NCI-H1417 treated with DMSO at 0.1 percent for 48 hours (cell line): ENCODE measurements at places on chromosomes 1 and 21.

DNA sequence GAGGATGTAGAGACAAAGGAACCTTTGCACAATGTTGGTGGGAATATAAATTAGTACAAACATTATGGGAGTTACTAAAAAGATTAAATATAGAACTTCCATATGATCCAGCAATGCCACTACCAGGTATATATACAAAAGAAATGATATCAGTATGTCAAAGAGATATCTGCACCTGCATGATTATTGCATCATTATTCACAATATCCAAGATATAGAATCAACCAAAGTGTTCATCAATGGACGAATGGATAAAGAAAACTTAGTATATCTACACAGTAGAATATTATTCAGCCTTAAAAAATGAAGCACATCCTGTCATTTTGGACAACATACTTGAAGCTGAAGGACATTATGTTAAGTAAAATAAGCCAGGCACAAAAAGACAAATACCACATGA is 61.8 kb upstream of the USH2A start:
- no peak for DNase-seq

DNA sequence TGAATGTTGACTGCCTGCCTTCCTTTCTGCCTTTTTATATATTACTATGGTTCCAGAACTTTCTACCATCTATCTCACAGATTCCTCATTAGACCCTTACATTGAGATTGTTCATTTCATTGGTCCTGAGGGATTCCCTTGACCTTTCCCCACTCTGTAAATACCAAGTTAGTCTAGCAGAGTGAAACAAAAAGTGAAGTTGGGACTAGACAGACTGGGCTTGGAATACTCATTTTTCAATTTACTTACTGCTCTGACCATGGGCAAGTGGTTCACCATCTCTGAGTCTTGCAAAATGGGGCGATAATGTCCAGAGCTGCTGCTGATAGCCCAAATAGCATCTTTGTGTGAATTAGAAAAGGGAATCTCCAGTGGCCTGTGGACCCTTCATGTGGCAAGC is 38.8 kb downstream of the XCL2 start:
- no peak for DNase-seq

- peak; percentile 11 for DNase-seq
Observed at GRCh38 chr1:119773711-119774241, 5.1 kb upstream of the HMGCS2 start.

- DNase-seq = no peak
Observed at GRCh38 chr1:115134850-115135480, 45.7 kb upstream of the TSPAN2 start.

GRCh38 chr1:171142416-171143385 is 42.4 kb upstream of the FMO2 start:
- DNase-seq = peak; percentile 2

DNA sequence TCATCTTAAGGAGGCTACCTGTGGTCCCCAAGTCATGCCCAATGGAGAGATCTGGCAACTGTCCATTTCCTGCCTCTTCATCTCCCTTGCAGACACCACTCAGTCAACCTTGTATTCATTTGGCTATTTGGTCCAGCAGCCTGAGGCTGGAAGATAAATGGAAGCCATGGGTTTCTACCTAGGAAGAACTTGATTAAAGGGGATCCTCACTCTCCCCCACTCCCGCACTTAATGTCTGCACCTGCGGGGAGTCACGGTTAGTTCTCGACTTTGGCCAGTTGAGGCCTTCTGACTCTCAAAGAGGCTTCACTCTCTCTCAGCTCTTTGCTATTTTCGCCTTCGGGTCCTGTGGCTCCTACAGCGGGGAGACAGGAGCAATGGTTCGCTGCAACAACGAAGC is 8.4 kb upstream of the ATXN7L2 start:
- DNase-seq = no peak

GRCh38 chr1:46516200-46516950 is 26.7 kb downstream of the DMBX1 start:
- DNase-seq = no peak

DNA sequence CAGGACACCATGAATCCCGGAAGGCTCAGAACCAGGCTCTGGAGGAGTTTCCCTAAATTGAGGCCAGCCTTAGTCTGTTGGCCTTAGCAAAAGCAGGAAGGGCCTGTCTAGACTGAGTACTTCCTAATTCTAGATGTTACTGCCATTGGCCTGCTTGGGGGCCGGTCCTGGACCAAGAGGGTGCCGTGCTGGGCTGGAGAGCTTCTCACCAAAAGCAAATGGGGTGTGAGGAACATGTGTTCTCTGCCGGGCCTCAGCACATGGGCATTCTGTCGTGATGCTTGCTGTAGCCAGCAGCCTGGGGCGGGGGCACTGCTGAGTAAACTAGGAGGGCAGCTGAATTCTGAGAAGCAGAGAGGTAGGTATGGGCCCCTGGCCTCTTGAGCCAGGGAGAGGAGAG is 35.7 kb upstream of the MAN1C1 start:
- DNase-seq = no peak

DNA sequence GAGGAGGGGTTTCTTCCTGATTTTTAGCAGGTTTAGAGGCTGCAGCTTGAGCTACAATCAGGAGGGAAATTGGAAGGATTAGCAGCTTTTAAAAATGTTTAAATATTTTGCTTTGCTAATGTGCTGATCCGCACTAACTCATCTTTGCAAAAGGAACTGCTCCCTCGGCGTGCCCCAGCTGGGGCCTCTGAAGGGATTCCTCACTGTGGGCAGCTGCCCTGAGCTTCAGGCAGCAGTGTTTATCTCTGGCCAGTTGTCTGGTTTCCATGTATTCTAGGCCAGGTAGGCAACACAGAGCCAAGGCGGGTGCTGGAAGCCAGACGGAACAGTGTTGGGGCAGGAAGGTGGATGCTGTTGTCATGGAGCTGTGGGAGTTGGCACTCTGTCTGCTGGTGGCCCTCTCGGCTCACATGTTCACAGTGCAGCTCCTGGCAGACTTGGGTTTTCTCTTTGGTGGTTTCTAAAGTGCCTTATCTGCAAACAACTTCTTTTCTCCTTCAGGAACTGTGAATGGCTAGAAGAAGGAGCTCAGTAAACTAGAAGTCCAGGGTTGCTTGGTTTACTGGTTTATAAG is 18.9 kb downstream of the NECAP2 start:
- no peak for DNase-seq

GRCh38 chr1:35340519-35340918 is 72.0 kb downstream of the ZMYM4 start:
- no peak for DNase-seq

- no peak for DNase-seq
Observed at GRCh38 chr1:206790502-206791250, 18.4 kb upstream of the IL10 start.

DNA sequence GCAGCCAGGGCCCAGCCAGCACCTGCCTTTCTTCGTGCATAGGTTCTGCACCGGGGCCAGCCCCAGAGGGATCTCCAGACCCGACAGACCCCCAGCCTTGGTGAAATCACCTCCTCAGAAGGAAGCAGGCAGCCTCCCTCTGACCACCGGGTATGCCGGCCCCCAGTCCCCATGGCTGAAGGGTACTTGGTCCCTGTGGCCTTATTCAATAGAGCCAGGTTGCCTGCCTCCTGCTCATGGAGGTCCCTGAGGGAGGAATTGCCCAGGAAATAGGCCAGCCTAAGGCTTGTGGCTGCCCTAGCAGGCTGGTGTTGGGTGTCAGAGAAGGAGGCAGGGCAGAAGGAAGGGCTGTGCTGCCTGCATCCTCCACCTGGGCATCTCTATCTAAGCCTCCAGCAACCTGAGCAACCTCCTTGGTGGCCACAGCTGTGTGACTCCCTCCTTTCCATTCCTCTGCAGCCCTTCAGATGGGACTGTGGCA is 338.2 kb upstream of the VAMP3 start:
- no peak for DNase-seq

GRCh38 chr1:145871994-145872924 is 13.4 kb upstream of the PIAS3 start:
- DNase-seq = no peak

DNA sequence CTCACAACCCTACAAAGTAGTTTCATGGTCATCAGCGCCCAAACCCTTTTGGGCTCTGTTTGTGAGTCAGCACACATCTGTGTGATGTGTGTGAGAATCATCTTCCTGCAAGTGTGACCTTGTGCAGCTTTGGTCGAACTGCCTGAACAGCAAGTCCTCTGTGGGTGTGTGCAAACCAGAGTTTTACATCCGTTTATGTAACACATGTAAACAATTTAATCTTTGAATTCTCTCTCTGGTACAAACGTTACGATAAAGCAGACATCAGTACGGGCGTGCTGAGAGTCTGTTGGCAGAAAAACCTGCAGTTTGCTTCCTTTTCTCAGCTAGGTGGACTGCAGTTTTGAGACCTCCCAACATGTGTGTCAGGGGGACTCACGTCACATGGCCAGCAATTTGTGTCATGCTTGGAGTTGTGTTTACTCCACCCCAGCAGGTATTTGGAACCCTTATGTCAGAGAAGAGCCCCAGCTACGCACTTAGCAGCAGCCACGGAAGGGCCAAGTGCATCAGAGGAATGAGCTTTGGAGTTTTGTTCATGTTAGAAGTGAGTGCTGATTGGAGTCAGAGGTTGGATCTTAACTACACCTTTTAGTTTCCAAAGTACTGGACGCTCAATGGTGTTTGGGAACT is 230.8 kb downstream of the PAPPA2 start:
- no peak for DNase-seq

GRCh38 chr1:37399205-37399604 is 75.2 kb upstream of the ZC3H12A start:
- no peak for DNase-seq

DNA sequence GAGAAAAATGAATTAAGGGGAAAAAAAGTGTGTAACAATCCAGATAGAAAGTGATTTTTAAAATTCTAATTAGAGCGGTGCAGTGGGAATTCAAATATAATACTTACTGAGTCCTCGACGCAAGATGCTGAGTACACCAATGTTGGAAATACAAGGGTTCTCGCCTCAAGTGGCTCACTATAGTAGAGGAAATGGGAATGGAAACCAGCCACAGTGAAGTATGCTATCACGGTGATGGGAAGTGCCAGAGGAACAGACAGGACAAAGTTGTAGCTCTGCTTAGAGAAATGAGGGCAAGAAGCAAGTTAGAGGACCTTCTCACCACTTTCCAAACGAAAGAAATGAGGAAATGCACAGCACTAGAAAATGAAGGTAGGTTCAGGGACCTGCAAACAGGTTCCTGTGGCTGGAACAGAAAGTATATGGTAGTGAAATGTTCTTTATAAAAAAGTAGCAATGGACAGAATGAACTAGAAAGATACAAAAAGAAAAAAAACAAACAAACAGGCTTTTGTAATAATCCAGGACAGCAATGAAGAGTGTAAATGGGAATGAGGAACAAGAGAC is 13.5 kb downstream of the EGLN1 start:
- DNase-seq = no peak

- DNase-seq = no peak
Observed at GRCh38 chr21:38267991-38268863, 11.4 kb downstream of the KCNJ15 start.

- no peak for DNase-seq
Observed at GRCh38 chr1:197210426-197210825, 57.6 kb upstream of the CRB1 start.

DNA sequence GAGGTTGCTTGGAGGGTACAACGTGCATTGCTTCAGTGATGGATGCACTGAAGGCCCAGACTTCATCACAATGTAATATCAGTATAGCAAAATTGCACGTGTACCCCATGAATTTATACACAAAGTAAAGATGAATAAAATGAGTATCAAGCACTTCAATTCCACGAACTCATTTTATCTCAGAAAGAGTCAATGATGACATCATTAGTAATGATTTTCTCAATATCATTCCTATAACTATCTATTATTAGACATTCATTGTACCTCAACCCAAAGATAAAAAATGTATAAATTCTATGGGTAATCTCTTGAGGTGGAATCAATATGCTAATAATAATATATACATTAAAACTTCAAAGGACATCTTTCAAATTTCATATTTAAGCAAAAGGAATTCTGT is 208.4 kb downstream of the COL11A1 start:
- no peak for DNase-seq

GRCh38 chr1:200681231-200681630 is 11.5 kb upstream of the DDX59 start:
- no peak for DNase-seq

- no peak for DNase-seq
Observed at GRCh38 chr1:86866665-86867064, 47.3 kb downstream of the SELENOF start.

GRCh38 chr1:90831910-90832309 is 114.8 kb upstream of the BARHL2 start:
- DNase-seq = peak; percentile 87

DNA sequence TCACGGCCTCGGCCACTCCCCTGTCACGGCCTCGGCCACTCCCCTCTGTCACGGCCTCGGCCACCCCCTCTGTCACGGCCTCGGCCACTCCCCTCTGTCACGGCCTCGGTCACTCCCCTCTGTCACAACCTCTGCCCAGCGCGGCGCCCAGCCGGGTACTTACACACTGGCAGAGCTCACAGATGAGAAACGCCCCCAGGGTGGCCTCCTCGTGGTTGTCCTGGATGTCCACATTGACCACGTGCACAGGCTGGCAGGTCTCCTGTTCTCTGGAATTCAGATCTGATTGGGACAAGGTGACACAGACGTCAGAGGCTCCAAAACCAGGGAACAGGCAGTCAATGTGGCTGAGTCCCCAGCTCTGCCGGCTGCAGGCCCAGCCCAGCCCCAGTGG is 3.3 kb upstream of the TMEM240 start:
- no peak for DNase-seq

DNA sequence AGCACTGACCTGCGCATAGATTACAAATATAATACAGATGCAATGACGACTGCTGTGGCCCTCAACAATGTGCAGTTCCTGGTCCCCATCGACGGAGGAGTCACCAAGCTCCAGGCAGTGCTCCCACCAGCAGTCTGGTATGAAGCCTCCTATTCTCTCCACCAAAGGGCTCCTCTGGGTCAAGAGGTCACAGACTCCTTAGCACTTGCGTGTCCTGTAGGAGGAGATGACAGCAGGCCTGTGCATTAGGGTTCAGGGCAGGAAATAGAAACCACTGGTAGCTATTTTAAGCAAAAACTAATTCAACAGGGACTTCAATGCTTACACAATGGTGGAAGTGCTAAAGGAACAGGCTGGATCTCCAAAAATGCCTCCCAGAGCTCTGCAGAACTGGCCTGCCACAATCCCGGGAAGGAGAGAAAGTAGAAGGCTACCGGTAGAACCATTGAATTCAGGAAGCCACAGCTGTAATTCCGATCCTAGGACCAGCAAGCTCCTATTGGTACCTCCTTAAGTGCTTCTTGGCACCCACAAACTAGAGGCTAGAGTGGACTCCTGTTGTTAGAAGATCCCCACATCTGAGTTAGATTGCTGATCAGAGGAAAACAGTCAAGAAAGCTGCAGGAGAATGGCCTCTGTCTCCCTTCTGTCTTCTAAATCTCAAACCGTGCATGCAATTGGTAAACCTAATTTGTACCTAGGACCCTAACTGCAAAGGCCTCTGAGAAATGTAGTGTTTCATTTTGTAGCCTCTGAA is 12.7 kb upstream of the DYNLT5 start:
- DNase-seq = no peak

DNA sequence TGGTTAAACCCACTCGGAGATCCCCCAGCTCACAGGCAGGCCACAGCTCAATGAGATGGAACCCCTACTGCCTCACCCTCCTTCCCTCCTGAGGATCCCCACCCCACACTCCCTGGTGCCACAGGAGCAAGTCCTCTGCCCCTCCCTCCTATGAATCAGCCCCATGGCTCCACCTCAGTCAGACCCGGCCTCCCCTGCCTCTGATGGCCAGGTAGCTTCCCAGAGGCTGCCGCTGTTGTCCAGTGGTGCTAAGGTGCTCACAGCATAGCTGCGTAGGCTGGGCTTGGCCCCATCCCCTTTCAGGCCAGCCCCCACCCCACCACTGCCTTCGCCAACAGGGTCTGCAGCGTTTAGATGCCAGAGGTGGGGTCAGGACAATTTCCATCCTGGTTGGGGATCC is 98.5 kb upstream of the IGSF21 start:
- DNase-seq = no peak

- no peak for DNase-seq
Observed at GRCh38 chr1:231736464-231736863, 109.9 kb downstream of the DISC1 start.
